Liver (tissue), 10 donors: ENCODE measurements at places on chromosomes 11 and 22. TPM values are rescaled to one million over a fixed set of nuclear protein-coding genes. Genes with fewer than 3 reads are reported as not detected.

DNA sequence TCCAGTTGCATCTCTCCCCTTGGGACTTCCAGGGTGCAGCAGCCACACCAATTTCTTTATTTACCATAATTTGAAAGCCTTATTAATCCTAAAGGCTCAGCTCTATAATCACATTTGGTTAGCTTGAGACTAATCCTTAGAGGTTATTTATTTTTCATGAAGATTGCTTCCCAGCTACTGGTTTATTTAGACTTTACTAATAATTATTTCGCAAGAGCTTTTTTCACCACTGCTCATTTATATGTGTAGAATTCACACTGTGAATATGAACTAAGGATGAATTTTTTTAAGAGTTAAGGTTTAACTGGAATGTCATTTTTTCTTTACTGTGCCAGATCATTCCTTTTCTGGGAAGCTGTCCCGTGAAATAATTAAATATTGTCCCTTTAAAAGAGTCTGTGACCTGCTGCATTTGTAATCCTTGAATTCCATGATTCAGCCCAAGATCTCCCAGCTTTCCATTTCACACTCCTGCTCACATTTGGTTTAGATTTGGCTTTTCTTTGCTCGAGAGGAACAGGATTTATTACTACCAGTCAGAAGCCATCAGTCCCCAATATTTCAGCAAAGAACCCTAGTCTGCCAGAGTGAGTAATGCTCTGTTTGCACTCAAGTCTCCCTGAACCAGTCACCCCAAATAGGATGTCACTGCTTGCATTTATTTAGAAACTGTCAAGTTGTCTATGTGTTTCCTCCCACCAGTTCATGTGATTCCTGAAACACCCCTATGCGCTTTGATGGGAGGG, 4.4 kb upstream of the CD44 start:
- peaks cover 12% of the 10 kb centered on the region for H3K4me1 ChIP-seq
- no peak overlapping the region for H3K27ac ChIP-seq
- DNase-seq = no peak
- H3K27me3 ChIP-seq = peaks cover 4% of the 10 kb centered on the region

- no peak for DNase-seq
- no peaks in the 10 kb centered on the region for H3K4me1 ChIP-seq
- H3K4me3 ChIP-seq = no peak overlapping the region
- no peaks in the 10 kb centered on the region for H3K27me3 ChIP-seq
Measured at GRCh38 chr11:108825381-108825780, 160.5 kb downstream of the DDX10 start.

GRCh38 chr22:21937041-21937820, 15.4 kb downstream of the PPM1F start:
- no peak overlapping the region for H3K4me3 ChIP-seq
- peak overlapping the region; percentile 80 for H3K27ac ChIP-seq

DNA sequence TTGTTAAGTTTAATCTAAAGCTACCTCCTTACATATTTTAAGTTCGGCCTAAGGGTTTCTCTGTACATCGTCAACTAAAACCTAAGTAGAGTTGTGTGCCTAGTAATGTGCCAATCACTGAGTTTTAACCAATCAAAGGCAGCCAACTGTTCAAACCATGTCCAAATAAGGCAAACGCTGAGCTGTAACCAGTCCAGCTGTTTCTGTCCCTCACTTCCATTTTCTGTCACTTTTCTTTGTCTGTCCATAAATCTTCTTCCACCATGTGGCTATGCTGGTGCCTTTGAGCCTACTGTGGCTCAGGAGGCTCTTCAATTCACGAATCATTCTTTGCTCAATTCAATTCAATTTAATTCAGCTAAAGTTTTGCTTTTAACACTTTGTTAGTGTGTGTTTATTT, 13.9 kb upstream of the ATXN10 start:
- no peak overlapping the region for H3K27ac ChIP-seq
- no peaks in the 10 kb centered on the region for H3K4me1 ChIP-seq
- no peaks in the 10 kb centered on the region for H3K36me3 ChIP-seq
- DNase-seq = no peak
- H3K27me3 ChIP-seq = no peaks in the 10 kb centered on the region

GRCh38 chr11:13760115-13760514, 91.6 kb downstream of the FAR1 start:
- H3K27me3 ChIP-seq = no peaks in the 10 kb centered on the region
- no peaks in the 10 kb centered on the region for H3K36me3 ChIP-seq
- H3K27ac ChIP-seq = no peak overlapping the region
- no peak for DNase-seq

The TREH gene
- total RNA-seq = 0.50 TPM

The VSTM5 gene
- total RNA-seq = not detected

The BTBD18 gene
- not detected for total RNA-seq

The ASPHD2 gene
- 0.47 TPM for total RNA-seq

The CHRM1 gene
- not detected for total RNA-seq

The GGTLC2 gene
- not detected for total RNA-seq

The RIMBP3B gene
- total RNA-seq = not detected

The SLC22A6 gene
- total RNA-seq = not detected

The CYB5R3 gene
- 49.4 TPM for total RNA-seq
